DND-41 (cell line): ENCODE measurements at places on chromosomes 3 and 15.

GRCh38 chr15:91140601-91141000, 40.5 kb downstream of the SV2B start:
- no peak for DNase-seq

DNA sequence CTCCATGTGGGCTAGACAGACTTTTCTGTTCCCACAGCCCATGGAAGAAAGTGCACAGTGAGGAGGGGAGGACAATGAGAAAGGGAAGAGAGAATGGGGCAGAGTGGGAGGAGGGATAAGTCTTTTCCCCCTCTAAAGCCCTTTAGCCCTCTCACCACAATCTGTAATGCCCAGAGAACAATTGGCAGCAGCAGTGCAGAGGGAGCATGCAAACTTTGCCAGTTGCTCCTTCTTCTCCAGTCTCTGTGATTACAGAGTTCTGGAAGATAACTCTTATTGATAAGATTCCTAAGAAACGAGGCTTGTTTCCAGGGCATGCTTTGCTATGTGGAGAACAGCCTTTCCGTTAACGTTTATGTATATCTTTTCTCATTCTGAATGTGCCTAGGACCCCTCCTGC, 50.0 kb upstream of the FMN1 start:
- no peak for DNase-seq

GRCh38 chr3:5136211-5136918, 14.3 kb downstream of the ARL8B start:
- peak; percentile 63 for DNase-seq

GRCh38 chr3:186937017-186937875, 6.9 kb downstream of the ST6GAL1 start:
- no peak for DNase-seq

GRCh38 chr3:184405075-184406030, 25.5 kb downstream of the CHRD start:
- no peak for DNase-seq

DNA sequence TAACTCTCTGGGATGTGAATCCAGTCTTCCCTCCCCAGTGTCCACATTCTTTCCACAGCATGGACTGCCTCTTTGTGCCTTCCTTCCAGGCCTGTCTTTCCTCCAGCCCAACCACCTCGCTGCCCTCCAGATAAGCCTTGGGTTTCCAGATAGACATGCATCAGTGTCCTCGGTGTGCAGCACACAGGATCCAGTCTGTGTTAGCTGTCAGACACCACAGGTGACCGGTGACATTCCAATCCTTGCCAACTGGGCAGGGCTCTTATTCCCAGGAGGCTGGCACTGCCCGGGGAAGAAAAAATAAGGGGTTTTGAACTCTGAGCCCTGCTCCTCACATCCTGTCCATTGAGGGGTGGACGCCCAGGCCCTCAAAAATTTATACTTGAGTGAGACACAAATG, 6.0 kb upstream of the SLC6A1 start:
- DNase-seq, result no peak

DNA sequence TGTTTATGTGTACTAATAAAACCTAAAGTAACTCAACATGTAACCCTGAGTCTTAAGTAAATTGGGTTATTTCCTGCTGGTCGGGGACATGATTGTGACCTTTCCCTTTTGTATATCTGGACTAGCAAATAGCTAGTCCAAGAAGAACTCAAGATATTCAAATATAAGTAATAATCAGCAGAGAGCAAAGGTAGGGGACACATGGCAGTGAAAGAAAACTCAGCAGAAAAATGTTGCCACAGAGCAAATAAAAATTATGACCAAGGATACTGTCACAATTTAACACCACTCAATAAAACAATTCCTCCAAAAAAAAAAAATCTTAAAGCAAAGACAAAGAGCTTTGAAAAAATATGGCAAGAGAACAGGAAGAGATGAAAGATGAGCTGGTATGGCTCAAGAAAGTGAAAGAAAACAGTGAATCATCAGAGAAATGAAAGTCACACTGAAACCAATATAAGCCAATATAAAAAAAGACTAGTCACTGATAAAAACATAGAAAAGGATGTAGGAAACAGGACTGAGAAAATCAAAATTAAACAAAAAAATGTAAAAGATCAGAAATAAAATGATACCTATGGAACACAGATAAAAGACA, 43.4 kb downstream of the HLTF start:
- no peak for DNase-seq

- no peak for DNase-seq
These were observed 409.6 kb downstream of the UNC13C start for GRCh38 chr15:54387799-54388198.

- peak; percentile 67 for DNase-seq
These were observed 34.7 kb upstream of the TUBGCP5 start for GRCh38 chr15:23073890-23074646.

DNA sequence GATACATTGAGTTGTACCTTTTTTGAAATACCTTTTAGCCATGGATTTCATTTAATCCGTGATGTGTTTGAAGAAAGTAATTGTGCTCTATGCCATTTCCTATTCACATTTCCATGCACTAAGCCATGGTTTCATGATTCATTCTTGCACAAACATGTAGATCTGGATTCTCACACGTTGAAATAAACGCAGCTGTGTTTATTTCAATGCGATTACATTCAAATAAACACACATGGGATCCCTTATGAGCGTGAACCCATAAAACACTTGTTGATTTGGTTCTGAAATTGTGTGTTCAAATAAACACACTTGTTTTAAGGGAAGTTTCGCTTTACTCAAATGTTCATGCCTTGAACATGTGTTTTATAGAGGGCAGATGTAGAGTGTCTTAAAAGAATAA, 39.2 kb downstream of the BBX start:
- DNase-seq, result no peak

DNA sequence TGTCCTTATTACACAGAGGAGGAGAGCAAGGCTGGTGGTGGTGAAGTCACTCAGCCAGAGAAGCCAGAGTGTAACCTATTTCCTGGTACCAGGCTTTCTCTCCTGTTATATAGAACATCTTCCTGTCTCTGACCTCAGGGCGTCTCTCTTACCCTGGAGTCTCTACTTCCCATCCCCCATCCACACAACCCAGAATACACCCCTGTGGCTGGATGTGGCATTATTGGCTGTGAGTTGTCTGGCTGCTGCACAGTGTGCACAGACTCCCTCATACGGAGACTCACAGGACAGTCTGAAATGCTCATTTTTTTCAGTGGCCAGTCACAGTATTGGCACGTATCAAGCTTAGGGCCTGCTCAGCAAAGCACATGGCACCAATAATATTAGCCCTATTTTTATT, 8.6 kb downstream of the PODXL2 start:
- DNase-seq, result peak; percentile 71

GRCh38 chr3:192866804-192867203, 50.9 kb downstream of the MB21D2 start:
- DNase-seq, result no peak
